GM12892 (cell line): ENCODE measurements at places on chromosomes 6 and 20.

DNA sequence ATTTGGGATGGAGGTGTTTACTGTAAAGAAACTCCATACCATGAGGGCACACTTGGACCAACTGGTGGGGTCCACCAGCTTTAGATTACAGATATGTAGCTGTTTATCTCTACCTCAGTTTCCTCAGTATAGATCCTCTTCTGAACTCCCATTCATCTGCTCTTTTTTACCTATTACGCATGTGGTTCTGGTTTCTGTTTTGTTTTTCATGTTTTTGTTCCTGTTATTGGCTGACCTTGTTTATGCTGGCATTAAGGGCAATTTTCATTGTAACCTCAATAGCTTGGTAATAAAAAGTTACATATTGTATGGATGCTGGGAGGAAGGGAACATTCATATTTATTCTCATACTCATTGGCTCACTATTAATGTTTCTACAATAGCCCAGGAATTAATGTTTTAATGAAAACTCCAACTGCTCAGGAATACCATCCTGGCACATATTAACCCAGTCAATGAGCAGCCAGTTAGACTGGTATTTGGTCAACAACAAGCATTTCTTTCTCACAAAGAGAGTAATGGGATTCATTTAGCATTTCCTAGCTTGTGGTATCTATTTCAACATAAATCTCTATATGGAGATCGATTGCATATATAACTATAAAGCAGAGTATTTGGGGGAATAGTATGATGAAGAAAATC is 83.8 kb upstream of the FAM184A start:
- no peak for DNase-seq

- no peak for DNase-seq
Observed at GRCh38 chr6:133892813-133893691, 4.1 kb downstream of the TCF21 start.

GRCh38 chr6:14383393-14384174 is 266.0 kb downstream of the CD83 start:
- DNase-seq, result no peak

DNA sequence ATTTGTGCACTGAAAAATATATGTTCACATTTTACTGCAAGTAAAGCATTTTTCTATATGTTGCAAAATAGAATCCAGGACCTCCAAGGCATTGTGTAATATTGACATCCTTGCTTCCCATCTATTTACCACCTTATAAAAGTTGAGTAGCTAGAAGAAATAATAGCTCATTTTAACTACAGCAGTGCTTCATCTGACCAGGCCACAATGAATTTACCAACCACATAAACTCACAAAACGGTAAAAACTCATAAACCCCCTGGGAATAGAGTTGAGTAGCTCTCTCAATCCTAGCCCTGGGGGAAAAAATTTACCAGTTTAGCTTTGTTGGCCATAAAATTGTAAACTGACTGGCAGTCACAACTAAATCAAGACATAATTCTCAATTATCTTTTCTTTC is 3.9 kb downstream of the ATXN1 start:
- no peak for DNase-seq

- no peak for DNase-seq
Observed at GRCh38 chr6:99780556-99780885, 173.9 kb downstream of the PRDM13 start.

DNA sequence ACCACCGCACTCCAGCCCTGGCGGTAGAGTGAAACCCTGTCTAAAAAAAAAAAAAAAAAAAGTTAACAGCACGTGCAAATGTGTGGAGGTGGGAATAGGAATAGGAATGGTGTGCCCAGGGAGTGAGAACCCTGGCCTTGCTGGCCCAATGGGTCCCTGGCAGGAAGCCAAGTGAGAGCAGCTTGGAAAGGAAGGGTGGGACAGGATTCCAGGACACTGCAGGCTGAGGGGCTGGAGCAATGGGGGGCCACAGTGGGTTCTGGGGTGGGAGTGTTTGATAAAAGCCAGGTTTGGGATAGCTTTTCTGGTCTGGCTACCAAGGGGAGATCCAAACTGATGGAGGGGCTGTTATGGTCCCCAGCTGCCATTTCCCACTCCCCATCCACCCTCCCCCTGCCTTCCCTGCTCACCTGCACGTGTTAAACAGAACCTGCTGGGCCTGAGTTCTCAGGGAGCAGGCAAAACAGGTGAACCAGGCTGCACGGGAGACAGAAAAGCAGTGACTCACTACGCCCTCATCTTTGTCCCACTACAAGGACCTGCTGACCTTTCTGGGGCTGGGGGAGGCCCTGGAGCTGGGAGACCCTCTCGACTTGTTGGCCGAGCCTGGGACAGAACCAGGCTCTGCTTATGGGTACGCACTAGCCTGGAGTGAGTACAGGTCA is 3.3 kb downstream of the SUN5 start:
- no peak for DNase-seq

GRCh38 chr6:154406869-154407268 is 50.3 kb upstream of the IPCEF1 start:
- DNase-seq, result no peak

DNA sequence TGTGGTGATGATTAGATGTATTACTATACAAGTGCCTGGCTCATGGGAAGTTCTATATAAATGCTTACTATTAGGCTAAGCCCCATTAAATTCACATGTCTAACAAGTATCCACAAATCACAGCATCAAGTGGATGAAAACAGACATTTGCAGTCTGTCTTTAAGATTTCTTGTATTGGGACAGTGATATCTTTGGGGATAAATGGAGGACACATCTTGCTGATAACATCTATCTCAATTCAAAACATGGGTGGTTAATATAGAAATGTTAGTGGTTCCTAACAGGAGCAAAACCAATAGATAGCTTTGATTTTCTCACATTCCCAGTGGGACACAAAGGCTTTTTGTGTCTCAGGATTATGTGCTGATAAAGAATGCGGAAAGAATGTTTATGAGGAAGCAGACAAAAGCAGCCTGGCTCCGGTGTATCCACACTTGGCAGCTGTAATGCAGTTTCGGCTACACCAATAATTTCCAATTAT is 29.3 kb downstream of the PTPRK start:
- DNase-seq, result no peak

DNA sequence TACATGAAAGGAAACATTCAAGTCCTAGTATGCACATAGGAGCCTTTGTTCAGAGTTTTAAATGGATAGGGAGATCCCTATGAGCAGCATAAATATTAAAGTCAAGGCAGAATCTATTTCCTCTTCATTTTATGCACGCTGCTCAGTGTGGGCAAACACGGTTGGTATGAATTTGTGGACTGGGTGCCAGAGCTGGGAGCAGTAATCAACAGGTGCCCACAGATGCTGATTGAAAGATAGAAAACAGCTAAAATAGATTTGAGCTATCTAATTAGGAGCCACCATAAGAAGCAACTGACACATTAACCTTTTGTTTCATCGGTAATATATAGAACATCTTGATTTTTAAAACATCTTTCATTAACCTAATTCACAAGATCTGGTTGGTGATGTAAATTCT is 175.5 kb downstream of the EYS start:
- DNase-seq, result no peak

GRCh38 chr6:150627585-150628025 is 27.9 kb downstream of the PLEKHG1 start:
- no peak for DNase-seq

DNA sequence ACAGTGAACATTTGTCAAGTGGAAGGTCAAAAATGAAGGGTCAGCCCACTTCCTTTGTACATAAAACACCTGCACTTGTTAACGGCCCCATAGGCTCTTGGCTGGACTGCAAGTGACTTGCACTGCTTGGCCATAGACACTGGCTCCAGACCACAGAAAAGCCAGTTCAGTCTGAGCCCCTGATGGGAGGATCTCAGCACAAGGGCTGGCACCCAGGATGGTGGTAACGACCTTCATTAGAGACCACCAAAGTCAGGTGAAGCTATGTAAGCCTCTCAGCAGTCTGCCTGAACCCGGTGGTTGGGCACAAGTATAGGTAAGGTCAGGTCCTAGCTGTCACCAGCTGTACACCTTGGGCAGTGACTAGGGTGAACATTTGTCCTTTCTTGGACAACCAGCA is 16.1 kb downstream of the PLAGL2 start:
- DNase-seq, result no peak

DNA sequence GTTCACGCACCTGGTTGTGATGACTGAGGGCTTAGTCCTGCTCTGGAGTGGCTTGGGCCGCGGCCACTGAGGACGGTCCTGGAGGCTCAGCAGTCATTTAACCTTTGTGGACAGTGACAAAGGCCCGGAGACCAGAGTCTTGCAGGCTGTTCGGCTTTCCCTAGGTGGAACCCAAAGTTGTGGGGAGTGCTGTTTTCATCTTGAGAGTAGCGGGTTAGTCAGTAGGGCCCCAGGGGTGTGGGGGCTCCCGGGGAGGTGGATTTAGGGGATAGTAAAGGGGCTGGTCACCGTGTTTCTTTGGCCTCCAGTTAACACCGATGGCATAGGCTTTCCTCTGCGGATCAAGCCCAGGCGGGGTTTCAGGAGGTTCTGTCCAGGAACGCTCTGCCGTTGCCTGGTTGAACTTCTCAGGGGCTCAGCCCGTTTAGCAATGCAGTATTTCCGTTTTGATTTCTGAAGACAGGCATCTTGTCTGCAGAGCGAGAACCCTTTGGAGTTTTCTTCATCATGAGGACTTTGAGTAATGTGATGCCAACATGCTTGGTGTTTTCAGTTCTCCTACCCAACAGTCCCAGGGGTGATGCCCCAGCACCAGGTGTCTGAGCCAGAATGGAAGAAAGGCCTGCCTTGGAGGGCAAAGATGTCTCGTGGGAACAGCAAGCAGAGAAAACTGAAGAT is 31.8 kb downstream of the ZNF831 start:
- no peak for DNase-seq

DNA sequence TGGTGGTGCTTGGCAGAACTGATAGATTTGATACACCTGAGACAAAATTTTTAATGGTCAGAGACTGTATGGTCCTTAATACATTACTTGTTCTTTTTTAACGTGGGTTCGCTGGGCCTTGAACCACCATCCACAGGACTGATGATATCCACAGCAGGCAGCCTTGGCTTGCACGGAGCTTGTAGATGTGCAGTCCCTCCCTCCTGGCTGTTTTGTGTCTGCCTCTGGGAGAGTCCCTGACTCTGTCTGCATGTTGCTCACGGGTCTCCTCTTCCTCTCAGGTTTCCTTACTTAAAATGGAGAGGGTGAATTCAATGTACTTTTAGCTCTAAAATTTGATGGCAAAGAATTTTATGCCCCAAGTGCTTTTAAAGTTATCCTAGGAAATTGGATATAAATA is 17.5 kb downstream of the KIF25 start:
- no peak for DNase-seq

DNA sequence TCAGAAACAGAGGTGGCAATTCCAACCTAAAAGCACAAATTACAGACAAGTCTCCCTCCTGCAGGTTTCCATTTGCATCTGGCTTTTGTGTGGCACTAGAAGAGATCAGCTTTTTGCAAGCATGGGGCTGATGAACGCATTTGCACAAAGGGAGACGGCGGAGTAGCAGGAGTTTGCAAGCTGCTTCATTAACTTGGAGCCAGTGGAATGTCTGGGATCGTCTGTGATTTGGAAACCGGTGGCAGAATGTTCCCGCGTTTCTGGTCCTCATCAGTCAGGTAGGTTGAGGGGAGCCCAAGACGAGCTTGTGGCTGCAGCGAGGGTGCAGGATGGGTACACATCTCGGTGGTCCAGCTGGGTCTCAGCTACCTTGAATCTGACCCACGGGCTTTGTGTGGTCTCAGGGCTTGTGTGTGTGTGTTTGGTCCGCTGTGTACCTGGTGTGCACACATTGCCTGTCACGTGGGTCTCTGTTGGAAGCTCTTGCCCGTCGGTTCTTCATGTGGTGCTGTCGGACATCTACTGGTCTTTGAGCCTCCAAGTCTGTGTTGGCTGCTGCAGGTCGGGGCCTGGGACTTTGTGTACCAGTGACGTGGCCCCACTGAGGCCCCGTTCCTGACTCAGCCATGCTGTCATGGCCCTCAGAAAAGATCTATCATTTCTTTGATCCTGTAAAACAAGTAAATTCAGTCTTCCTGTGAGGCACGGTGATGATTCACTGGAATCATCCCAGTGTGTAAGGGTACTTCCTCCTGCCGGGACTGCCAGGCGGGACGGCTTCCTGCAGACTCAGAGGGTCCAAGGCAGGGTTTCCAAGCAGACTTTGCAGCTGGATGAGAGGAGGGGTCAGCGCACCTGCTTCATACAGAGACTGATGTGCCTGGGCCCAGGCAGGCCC is 12.4 kb upstream of the MYT1 start:
- no peak for DNase-seq

GRCh38 chr20:58973179-58973578 is 7.9 kb upstream of the NELFCD start:
- DNase-seq, result no peak

DNA sequence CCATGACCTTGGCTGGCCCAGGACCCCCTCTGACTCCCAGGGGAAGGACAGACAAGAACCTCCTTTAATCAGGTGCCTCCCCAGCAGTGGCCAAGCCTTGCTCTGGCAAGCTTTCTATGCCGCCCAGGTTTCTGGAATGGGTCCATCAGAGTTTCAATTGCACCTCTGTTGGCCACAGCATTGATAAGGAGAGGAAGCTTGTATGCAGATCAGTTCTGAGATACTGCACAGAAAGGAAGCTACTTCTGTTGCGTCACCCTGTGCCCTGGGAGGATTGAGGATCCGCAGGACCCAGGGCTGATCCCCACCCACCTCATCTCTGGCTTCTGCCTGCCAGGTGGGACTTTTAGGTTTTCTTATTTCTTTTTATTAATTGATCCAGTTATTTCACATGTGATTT is 167.2 kb downstream of the TFAP2C start:
- DNase-seq, result no peak

DNA sequence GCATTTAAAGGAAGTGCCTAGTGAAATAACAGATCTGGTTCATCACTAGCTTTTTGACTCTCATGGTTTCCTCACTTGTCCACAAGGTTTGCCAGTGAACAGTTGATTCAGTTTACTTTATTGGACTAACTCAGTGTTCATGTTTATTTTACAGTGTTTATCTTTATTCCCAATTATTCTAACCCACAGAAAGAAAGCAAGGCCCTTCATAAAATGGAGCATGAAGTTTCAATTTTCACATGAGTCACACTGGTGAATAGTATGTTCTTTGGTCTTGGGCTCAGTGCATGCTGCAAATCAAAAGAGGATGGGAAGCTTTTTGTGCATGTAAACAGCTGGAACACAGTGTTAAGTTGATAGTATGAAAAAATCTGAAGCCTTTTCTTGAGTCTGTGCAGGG is 217.6 kb upstream of the HDDC2 start:
- DNase-seq, result no peak

GRCh38 chr20:46774236-46774635 is 64.8 kb downstream of the SLC2A10 start:
- DNase-seq, result no peak

DNA sequence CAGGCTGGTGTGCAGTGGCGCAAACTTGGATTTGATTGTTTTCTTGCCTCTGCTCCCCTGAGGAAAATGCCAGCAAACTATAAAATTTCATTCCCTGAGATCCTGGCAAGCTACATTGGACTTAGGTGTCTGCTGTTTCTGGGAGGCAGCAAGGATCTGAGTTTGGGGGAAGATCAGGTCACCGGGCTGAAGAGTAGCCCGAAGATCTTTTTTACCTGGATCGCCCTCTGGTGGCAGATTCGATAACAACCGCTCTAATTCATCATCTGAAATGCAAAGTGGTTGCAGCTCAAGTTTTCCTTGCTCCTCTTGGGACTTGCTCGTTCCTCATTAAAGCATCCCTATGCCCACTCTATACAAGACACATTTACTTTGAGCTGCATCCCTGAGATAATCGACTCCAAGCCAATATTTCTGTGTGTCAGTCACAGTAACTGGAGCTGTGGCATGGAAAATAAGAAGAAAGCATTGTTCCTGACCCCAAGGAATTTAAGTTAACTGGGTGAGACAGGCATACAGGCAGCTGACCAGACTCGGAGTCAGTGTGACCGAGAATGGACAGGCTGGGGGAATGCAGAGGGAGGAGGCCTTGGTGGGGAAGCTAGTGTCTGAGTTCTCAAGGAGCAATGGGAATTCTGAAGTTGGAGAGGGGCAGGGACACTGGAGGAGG is 131.8 kb upstream of the PROKR2 start:
- DNase-seq, result peak; percentile 34
